ENCODE measurements at places on chromosomes 13 and 19. TPM values are rescaled to one million over a fixed set of nuclear protein-coding genes. Genes with fewer than 3 reads are reported as not detected.

Gene ZNF223
- 2.5 TPM for total RNA-seq

Gene TSPAN16
- not detected for total RNA-seq

Gene CDC42EP5
- total RNA-seq, result 11.4 TPM

Gene SMIM44
- not detected for total RNA-seq

Gene GSK3A
- total RNA-seq, result 35.9 TPM

Gene CATSPERD
- total RNA-seq, result not detected

Gene SHISA7
- not detected for total RNA-seq

Gene RAB3A
- total RNA-seq, result 6.9 TPM

Gene PRR22
- not detected for total RNA-seq

Gene AMER2
- total RNA-seq, result not detected

Gene KLK2
- total RNA-seq, result not detected

Gene ZNF418
- 17.0 TPM for total RNA-seq

Gene UNC13A
- 1.1 TPM for total RNA-seq

Gene CNFN
- 0.96 TPM for total RNA-seq

Gene CLDN10
- total RNA-seq, result not detected

Gene RASAL3
- 2.7 TPM for total RNA-seq

Gene RRAS
- 64.4 TPM for total RNA-seq

Gene ZNF835
- total RNA-seq, result 5.1 TPM

Gene GSX1
- not detected for total RNA-seq

Gene CRX
- total RNA-seq, result not detected

Gene RABAC1
- 67.2 TPM for total RNA-seq

Gene CD70
- 0.68 TPM for total RNA-seq

Gene CEBPG
- 13.7 TPM for total RNA-seq

Gene CGB8
- not detected for total RNA-seq

Gene ATXN8OS
- total RNA-seq, result not detected

Gene SMG9
- 12.1 TPM for total RNA-seq

Gene WIZ
- total RNA-seq, result 24.4 TPM

Gene KLK4
- total RNA-seq, result not detected

Gene FXYD7
- not detected for total RNA-seq

Measured in heart left ventricle (tissue), 16 donors.